Retinal pigment epithelial cell (primary cell): ENCODE measurements at places on chromosomes 13 and 19.

- DNase-seq, result no peak
These were observed 5.7 kb upstream of the OR7G3 start for GRCh38 chr19:9132422-9132821.

DNA sequence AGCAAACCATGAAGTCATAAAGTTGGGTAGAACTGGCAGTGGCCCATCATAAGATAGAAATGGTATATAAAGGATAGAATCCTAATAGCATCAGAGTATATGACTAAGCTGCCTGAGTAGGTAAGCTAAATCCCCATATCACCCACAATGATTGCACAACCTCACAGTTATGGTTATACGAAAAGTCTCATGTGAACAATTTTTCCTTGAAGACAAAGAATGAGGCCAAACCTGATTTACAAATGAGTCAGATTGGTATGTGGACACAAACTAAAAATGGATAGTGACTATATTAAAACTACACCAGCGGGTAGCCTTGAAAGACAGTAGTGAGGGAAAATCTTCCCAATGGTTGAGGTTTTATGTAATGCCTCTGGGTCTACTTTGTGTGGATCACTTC lies 40.9 kb upstream of the UFM1 start:
- DNase-seq, result peak; percentile 59

GRCh38 chr19:55116232-55116858 lies 1.1 kb downstream of the PPP1R12C start:
- DNase-seq, result no peak

DNA sequence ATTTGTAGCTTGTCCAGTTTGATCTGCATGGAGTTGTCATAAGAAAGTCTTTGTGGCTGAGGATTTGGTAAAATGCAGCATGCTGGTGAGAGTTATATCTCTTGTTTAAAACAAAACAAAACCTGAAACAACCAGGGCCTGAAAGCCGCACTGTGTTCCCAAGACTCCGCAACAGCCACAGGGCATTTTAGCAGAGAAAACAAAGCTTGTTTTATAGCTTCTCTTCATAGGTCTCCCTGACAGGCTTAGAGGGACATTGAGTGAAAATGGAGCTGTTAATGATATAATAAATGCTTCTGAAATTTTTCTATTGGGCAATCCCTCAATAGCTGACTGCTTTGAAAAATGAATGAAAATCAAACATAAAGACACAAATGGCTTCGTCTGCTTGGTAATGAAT lies 148.7 kb upstream of the RNF113B start:
- DNase-seq, result no peak

GRCh38 chr13:51770681-51771417 lies 33.1 kb downstream of the DHRS12 start:
- no peak for DNase-seq

DNA sequence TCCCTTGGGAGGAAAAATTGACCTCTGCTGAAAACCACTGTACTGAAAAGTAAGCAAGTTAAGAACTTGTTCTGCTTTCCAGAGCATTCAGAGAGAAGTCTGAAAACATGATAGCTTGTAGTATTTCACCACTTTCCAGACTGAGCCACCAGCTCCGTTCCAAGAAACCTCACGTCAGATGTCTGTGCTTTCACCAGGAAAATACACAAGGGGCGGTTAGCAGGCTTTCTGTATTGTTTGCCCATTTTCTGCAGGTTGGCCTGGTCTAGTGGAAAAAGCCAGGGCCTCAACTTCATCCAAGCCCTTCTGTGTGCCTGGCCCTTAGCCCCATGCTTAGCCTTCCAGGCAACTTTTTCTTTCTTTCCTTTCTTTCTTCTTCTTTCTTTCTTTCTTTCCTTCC lies 36.4 kb downstream of the RXFP2 start:
- DNase-seq, result no peak

DNA sequence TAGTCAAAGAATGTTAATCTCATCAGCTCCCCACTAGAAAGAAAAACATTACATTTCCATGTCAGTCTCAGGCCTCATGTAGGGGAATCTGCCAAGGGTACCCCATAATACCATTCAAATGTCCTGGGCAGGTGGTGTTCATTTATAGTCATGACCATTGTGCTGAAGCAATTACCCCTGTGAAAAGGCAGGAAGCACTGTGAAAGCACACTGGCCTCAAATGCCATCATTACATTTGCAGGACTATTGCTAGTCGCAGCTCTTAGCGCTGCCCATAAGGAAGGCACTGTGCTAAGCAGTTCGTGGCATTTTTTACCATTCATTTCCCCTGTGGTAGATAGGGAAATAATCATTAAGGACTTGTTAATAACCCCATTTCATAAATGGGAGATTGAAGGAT lies 109.0 kb downstream of the LHFPL6 start:
- DNase-seq, result no peak

- no peak for DNase-seq
These were observed 38.9 kb upstream of the IPO5 start for GRCh38 chr13:97914540-97914939.

DNA sequence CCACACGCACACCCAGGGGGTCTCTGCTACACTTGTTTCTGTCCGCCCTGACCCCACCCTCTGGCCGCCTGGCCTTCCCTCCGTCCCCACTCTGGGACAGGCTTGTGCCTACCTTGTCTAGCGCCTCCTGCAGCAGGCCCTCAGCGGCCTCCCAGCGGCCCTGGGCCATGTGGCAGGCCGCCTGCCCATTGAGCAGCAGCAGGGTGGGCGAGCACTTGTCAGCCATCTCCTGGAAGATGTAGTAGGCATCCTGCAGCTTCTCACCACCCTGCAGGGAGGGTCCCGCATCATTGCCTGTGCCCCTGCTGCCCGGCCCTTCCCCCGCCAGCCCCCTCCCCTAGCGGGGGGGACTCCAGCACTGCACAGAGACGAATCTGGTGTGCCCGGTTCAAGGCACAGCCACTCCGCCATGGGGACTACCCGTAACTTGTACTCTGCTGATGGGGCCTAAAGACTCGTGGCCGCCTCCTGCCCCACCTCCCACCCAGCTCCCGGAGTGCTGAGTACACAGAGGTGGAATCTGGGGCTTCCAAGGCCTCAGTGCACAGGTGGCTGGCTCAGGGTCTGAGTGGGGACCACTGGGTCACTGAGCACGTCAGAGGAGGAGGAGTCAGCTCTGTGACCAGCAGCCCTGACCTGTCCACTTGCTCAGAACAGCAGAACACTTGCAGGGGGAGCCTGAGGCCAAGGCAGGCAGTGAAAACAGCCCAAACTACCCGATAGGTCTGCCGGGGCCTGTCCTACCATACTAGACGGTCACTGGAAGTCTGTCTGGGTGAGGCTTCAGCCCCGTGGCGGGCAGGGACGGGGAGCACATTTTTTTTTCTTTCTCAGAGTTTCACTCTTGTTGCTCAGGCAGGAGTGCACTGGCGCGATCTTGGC lies 7.4 kb upstream of the CERS1 start:
- DNase-seq, result no peak

- DNase-seq, result no peak
These were observed 5.0 kb downstream of the EBI3 start for GRCh38 chr19:4234142-4234861.

DNA sequence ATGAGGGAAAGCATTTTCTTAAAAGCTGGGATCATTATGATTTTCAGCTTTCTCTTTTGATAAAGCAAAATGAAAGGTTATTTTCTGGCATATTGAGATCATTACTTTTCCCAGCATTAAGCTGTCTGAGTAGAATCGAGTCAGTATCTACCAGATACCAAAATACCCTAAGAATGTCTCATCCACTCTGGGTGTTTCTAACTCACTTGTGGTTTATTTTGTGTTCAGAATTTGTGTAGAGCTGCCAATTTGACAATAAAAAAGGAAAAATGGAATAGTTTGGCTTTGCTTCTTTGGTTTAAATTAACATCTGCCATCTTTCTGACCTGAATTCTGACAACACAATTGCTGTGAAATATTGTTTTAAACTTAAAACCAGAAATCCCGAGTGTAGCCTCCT lies 438.7 kb upstream of the ARGLU1 start:
- DNase-seq, result no peak

GRCh38 chr13:77918391-77919245 lies at the start of gene EDNRB:
Gene EDNRB (minus strand): TSS chr13:77918831. CDS start chr13:77918573, 258 bp downstream.
- DNase-seq, result no peak
